ENCODE measurements at places on chromosomes 12 and 14. TPM values are rescaled to one million over a fixed set of nuclear protein-coding genes. Genes with fewer than 3 reads are reported as not detected.

The ASB2 gene
- total RNA-seq, result not detected

The TRPV4 gene
- total RNA-seq, result not detected

The TOMM20L gene
- total RNA-seq, result not detected

The STAT6 gene
- total RNA-seq, result 17.9 TPM

The CABP1 gene
- total RNA-seq, result not detected

The DHRS2 gene
- 17.2 TPM for total RNA-seq

The B3GNT4 gene
- total RNA-seq, result 0.29 TPM

- DNase-seq, result peak; percentile 54
Observed at GRCh38 chr12:122942637-122943036, 23.6 kb downstream of the ABCB9 start.

DNA sequence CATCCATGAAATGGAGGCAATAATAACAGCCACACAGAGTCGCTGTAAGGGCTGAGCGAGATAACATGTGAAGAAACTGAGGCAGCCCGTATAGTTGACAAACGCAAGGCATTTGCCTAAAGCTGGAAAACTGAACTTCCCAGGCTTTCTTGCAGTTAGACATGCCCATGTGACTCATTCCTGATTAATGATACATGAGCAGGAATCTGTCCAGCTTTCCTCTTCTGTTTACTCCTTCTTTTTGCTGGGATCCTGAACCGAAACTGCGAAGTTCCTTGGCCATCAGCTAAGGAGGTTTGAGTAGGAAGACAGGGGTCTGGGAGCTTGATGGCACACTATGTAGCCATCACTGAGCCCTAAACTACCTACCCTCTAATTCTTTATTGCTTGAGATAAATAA lies 52.2 kb downstream of the ST8SIA1 start:
- peak; percentile 27 for DNase-seq

DNA sequence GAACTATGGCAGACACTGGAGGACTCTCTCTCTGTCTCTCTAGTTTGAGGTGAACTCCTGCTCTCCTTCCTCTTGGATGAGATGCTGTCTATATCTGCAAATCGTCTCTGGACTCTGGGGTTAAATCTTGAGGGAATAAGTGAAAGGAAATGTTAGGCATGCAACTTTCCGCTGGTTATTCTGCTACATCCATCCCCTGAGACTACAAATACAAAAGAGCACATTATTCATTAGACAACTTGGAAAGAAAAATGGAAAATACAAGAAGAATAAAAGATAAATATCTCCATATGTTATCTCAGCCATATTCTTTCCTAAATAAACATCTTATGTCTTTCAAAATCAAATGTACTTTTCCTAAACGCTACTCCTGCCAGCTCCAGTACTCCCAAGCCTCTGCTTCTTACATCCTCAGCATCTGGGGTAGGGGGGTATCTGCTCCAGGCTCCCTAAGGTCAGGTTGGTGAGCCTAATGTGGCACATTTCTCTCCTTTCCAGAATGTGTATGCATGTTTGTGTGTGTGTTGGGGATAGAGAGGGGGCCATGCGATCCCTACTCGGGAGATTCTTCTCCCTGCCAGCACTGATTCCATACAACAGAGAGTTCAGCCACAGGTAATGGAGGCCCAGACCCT lies 102.9 kb upstream of the FSCB start:
- no peak for DNase-seq

GRCh38 chr14:31360919-31361662 lies 59.3 kb downstream of the HEATR5A start:
- DNase-seq, result no peak

DNA sequence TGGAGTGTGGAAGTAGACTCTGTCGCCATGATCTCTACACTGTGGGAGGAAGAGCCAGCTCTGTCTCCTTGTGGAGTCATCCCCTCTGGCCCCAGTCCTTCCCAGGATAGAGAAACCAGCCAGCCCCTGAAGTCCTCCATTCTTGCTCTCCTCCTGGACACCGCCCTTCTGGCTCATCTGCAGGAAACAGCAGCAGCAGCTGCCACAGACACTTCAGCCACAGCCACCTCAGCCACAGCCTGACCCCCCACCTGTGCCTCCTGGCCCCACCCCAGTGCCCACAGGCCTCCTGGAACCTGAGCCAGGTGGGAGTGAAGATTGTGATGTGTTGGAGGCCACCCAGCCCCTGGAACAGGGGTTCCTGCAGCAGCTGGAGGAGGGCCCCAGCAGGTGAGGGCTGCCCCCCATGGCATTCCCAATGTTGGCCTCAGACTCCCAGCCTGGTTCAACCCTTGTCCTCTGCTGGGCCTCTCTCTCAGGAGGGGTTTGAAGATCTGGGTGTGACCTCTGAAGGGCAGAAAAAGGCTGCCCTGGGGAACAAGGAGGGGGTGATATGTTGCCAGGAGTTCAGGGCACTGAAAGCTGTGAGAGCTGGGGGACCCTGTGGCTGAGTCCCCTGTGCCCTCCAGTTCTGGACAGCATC lies 10.5 kb downstream of the PRPF40B start:
- DNase-seq, result no peak

DNA sequence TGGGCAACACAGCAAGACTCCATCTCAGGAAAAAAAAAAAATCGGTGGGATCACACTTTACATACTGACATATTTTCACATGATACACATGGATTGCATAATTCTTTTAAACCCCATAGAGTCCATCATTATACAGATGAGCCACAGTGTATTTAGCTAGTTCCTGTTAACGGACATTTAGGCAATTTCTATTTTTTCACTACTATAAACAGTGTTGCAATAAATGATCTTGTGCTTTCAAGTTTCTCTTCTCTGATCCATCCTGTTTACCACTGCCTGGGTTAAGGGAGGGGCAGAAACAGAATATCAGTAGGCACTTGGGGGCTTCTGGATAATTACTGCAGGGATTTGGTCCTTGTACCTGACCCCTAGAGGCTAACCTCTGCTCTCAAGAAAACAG lies 43.4 kb upstream of the SPTLC2 start:
- no peak for DNase-seq

DNA sequence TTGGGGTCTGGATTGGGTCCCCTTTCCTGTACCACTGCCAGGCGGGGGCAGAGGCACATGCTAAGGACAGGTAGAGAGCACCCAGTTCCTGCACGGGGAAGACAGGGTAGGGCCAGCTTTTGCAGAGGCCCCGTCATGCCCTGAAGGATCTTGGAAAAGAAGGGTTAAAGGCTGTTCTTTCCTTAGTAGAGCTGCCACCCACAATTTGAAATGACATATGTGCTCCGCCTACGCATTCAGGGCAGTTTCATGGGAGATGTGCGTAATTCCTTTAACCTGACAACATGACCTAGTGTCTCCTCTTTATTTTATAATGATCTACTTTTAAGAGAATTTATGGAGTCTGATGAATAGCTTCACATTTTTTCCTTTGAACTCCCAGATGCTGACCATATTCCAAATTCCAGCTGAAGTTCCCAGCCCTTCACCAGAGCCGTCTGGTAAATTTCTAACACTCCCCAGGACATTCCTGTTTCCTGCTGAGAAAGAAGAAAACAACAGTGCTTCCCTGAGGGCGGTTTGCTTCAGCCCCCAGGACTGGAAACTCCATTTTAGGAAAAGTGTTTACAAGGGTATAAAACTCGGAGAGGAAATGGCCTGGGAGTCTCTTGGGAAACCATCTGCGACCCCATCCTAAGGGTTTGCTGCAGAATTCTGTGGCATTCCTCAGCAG lies 58.9 kb upstream of the PLEKHG3 start:
- DNase-seq, result peak; percentile 21

GRCh38 chr14:68979021-68979721 lies at the start of gene ACTN1:
Gene ACTN1 (minus strand): TSS chr14:68979302. CDS start chr14:68979056, 246 bp downstream.
- peak; percentile 95 for DNase-seq

- DNase-seq, result no peak
Observed at GRCh38 chr14:31530136-31530535, 31.1 kb upstream of the NUBPL start.

DNA sequence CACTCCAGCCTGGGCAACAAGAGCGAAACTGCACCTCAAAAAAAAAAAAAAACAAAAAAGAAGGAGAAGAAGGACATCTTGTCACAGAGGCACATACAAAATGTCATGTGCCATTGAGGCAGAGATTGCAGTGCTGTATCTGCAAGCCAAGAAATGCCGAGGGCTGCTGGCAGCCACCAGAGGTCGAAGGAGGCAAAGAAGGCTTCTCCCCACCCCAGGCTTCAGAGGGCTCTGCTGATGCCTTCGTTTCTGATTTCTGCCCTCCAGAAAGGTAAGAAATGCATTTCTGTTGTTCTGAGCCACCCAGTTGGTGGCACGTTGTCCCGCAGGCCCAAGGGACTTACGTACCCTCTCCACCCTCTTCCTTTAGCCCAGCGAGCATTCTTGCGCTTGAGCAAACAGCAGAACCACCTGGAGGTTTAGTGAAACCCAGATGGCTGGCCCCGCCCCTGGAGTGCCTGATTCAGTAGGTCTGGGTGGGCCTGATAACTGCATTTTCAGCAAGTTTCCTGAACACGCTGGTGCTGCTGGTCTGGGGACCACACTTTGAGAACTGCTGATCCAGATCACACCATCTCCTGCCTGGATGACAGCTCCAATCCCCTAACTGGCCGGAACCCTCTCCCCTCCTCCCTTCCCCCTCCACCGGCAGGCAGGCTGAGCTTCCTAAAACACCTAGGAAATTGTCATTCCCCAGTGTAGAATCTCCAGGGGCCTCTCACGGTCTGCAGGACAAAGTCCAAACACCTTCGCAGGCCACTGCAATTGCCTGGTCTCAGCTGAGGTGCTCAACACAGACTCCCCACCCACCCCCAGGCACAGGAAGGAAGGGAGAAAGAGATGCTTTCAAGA lies 21.1 kb upstream of the SCARB1 start:
- DNase-seq, result no peak

- DNase-seq, result peak; percentile 36
Observed at GRCh38 chr14:76644855-76645518, 116.3 kb upstream of the VASH1 start.

DNA sequence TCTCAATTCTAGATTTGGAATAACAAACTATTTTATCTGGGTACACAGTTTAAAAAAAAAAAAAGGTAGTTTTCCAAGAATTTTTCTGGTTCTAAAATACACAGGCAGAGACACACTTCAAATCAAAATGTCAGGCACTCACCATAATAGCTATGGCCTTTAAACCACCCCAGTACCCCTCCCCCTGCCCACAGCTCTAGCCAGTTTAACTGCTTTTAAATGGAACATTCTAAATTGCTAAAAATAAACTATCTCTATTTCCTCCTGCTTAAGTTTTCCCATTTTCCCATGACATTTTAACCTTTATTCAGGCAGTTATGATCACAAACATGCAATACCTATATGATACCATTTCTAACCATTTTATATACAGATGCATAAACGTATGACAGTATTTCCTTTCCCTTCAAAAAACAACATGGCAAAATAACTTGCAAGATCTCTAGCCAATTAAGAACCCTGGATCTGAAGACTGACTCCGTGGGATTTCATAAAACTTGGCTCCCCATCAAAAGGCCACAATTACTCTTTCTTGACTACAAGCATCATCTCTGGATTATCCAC lies 46.3 kb downstream of the PPP2R5E start:
- no peak for DNase-seq

DNA sequence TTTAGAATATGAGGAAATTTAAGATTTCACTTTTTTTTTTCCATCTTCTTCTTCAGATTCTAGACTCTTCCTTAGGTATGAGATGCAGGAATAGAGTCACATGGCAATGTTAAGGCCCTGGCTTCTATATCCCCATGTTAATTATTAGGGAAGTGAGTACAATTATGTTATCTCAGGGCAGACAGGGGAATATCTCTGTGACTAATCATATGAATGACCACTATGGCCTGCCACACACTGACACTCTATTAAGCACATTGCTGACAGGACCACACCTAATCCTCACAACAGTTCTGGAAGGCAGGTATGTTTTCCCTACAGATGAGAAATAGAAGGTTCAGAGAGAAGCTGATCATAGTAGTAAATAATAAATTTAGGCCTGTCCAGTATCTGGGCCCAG lies 69.4 kb upstream of the PTPRQ start:
- DNase-seq, result no peak

- no peak for DNase-seq
Observed at GRCh38 chr12:121224591-121224990, 14.7 kb downstream of the P2RX4 start.

DNA sequence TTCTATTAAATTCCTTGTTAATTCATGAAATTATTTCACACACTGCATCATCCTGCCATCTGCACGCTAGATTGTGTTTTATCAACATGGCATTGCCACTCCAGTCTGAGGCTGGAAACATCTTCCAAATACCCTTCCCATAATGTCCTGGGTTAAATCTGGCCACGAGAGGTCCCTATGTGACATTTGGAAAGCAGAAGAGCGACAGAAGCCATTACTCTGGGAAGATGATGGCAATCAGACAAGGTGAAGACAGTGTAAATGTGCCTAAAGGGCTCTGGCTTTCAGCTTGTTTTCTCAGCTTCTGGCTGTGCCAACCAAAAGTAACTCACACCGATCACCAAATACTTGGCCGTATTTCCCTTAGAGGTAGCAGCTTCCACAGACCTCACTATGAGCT lies 144.8 kb downstream of the CAPZA3 start:
- DNase-seq, result no peak

- DNase-seq, result peak; percentile 29
Observed at GRCh38 chr14:33589334-33589733, 361.5 kb downstream of the EGLN3 start.

GRCh38 chr14:24699052-24699451 lies 65.1 kb upstream of the GZMB start:
- DNase-seq, result no peak

GRCh38 chr14:102666635-102667034 lies 74.2 kb downstream of the RCOR1 start:
- DNase-seq, result no peak

- no peak for DNase-seq
Observed at GRCh38 chr12:6909421-6910145, 4.8 kb upstream of the ENO2 start.

DNA sequence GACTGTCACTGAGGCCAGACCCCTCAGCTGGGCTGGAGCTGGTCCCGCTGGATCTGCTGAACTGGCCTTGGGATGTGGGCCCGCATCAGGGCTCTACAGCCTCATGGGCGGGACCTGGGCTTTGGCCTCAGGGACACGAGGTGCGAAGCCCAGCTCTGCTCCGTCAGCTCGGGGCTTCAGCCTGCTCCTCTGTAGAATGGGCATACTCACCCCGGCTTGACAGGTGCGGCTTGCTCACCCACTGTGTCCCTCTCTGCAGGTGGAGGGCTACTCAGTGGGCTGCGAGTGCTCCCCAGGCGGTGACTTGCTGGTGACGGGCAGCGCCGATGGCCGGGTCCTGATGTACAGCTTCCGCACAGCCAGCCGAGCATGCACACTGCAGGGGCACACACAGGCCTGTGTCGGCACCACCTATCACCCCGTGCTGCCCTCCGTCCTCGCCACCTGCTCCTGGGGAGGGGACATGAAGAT lies 57.6 kb downstream of the BEGAIN start:
- peak; percentile 1 for DNase-seq

- DNase-seq, result no peak
Observed at GRCh38 chr12:22122359-22122758, 76.3 kb downstream of the CMAS start.

GRCh38 chr12:95694136-95694535 lies 96.4 kb downstream of the NTN4 start:
- no peak for DNase-seq

DNA sequence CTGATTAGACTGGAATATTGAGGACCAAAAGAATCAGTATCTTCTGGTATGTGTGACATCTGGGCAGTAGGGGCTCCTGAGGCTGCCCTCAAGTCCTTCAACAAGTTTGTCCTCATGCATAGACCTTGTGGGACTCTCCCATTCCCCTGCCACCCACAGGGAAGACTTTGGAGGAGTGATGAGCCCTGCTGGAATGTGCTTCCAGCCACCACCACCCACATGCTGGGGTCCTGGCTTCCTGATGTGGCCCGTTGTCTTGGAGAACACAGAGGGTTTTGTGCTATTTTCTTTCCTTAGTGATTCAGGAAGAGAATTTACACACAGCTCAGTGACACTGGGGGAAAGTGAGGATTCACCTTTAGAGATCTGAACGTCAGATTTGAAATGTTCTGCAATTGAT lies 29.2 kb upstream of the SEL1L start:
- no peak for DNase-seq
